ENCODE measurements at places on chromosomes 6 and 20.

GRCh38 chr6:22457996-22458395 lies 111.4 kb upstream of the HDGFL1 start:
- DNase-seq, result no peak

DNA sequence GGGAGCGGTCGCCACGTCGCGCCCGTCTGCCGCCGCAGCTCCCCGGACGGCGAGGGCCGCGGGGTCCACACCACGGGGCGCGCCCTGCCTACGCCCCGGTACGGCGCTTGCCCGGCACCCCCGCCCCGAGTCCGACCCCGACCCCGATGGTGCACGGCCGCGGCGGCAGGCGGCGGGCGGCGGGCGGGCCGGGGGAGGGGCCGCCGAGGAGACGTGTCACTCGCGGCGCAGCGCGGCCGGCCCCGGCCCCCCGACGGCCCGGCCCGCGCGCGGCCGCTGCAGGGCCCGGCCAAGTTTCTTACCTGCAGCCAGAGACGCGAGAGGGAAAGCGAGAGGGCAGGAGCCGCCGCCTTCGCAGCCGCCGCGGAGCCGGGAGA lies 328 bp downstream of the RRBP1 start:
- no peak for DNase-seq

DNA sequence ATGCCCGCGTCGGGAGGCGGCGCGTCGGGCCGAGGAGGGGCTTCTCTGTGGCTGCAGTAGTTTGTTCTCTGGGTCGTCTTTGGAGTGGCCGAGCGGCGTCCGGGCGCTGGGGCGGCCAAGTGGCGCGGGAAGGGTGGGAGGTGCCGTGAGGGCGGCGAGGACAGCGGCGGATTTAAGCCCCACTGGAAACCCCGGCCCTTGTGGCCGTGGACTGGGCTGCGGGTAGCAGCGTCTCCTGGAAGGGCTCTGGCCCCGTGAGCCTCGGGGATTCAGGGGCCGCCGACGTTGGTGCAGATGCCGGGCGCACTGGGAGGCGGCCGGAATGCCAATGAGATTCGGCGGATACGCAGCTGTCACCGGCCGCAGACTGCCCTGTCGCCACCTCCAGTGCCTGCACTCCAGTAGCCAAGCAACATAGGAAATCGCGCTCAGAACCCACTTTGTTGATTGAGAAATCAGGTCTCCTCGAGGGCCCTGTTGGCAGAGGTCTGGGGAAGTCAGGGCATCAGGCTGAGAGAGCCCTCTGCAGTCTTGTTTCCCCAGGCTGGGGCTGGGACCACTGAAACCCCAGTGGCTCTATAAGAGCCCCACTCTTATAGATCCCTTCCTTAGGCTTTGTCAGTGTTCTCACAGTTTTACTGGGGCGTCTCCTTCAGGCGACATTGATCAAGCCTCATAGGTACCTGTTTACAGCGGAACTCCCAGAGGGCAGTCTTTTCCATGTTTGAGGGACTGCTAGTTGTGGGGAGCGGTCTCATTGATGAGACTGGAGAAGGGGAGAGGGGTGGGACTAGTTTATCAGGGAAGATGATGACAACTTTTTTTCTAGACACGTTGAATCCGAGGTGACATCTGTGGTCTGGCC lies 642 bp downstream of the GZF1 start:
- no peak for DNase-seq

DNA sequence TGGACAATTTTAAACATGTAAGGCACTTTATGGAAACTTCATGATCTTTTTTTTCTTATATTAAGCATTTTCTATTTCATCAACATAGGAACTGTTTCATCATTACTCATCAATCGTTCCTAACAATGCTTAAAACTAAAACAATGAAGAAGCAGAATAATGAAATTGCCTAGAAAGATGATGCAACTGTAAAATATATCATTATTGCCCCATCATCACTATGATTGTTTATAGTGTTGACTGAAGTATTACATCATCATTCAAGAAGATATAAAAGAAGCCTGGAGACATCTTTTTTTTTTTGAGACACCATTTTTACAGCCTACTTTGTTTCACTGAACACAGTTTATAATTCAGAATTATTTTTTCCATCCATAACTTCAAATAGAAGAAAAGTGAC lies 147.2 kb downstream of the TRDN start:
- no peak for DNase-seq

GRCh38 chr6:4394786-4395185 lies 259.4 kb upstream of the ECI2 start:
- DNase-seq, result no peak

- DNase-seq, result no peak
Observed at GRCh38 chr6:106870069-106870468, 104.5 kb downstream of the CD24 start.

- no peak for DNase-seq
Observed at GRCh38 chr6:43917878-43918382, 147.9 kb downstream of the VEGFA start.

DNA sequence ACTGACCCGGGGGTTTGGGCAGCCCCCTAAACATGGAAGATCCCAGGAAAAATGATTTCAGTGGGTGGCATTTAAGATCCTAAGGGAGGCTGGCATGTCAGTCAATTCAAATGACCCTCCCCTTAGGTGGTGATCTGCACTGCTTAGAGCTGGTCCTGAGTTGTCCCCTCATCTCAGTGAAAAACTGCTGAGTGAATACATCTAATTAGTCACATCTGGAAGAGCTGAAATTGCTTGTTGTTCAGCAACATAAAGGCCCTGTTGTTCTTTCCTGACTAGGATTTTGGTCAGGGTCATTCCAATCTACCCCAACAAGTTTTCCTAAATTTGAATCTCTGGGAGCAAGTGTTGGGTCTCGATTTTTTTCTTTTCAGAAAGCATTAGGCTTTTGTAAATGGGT lies 126.4 kb downstream of the LCA5 start:
- DNase-seq, result no peak

DNA sequence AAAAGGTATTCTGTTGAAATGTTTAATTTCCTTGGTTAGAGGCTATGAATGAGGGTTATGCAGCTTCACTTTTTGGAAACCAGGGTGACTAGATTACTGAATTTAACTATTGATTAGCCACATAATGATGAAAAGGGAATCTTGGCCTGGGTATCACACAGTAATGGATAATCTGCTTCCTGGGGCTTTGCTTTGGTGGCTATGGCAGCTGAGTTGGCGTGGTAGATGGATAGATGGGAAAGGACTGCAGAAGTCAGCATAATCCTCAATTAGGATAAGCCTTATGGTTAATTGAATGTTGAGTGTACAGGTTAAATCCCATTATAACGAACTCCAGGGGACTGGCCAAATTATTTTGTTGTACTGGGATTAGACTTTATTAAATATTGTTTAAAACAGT lies 5.2 kb downstream of the NCOA3 start:
- DNase-seq, result no peak

GRCh38 chr6:31473780-31474761 lies 23.9 kb upstream of the MICB start:
- no peak for DNase-seq

DNA sequence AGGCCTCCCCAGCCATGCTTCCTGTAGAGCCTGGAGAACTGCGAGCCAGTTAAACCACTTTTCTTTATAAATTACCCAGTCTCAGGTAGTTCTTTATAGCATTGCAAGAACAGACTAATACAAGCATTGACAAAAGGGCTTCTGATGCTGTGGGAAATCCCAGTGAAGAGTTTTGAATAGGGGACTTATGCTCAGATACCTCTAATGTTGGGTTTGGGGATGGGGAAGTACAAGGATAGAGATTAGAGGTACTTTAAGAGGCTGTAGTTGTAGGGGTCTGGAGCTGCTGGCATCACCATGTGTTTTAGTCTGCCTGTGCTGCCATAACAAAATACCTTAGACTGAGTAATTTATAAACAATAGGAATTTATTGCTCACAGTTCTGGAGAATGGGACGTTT lies 8.8 kb downstream of the SLX4IP start:
- DNase-seq, result no peak

GRCh38 chr6:17493286-17493685 lies 99.9 kb downstream of the CAP2 start:
- no peak for DNase-seq

DNA sequence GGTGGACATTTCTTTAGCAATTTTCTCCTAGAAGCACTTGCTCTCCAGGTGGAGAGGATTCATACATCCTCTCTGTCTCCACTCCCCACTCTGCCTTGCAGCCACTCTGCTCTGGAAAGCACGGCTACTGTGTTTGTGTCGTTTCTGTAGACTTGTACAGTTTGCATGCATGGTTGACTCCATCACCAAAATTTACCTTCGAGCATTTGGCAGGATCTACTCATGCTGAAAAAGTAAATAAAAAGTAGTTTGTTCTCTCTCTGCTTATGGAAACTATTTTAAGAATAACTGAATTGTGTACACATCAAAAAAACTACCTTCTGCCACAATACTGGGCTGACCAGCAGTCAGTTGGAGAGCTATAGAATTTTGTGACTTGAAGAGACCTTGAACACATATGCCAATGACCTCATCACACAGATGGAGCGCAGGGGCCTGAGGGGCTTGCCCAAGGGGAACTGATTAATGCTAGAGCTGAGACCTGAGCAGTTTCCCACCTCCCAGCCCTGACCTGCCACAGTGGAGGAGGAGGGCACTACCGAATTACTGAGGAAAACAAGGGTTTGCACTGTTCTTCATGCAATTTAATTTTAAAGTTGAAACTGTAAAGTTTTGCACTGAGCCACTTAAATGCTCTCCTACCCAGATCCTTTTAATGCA lies 33.7 kb upstream of the FOXQ1 start:
- no peak for DNase-seq

- no peak for DNase-seq
Observed at GRCh38 chr6:84103029-84103428, 69.5 kb downstream of the MRAP2 start.

GRCh38 chr20:11378252-11378651 lies 539.4 kb upstream of the BTBD3 start:
- no peak for DNase-seq

DNA sequence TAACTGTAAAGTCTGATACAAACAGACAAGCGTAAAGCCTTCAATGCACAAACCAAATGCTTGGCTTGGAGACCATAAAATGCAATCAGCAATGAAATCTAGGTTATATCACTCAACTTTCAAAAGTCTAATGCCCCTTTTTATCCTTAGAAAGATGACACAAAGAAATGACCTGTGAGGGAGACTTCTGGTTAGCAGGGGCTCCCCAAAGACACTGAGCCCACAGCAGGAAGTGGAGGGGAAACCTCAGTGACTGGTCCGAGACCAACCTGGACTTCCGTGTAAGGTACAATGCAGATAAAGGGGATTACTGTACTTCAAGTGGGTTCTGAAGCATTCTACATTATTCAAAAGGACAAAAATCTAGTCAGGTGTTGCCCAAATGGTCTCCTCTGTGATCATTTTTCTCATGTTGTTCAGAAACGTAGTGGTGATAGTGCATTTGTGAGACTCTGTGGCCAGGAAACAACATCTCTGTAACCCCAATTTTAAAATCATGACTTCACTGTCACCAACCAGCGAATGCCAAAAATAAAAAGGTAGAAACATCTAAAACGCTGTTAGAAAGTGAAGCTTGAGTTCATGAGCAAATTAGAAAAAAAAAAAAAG lies 88.2 kb downstream of the HIVEP2 start:
- no peak for DNase-seq

DNA sequence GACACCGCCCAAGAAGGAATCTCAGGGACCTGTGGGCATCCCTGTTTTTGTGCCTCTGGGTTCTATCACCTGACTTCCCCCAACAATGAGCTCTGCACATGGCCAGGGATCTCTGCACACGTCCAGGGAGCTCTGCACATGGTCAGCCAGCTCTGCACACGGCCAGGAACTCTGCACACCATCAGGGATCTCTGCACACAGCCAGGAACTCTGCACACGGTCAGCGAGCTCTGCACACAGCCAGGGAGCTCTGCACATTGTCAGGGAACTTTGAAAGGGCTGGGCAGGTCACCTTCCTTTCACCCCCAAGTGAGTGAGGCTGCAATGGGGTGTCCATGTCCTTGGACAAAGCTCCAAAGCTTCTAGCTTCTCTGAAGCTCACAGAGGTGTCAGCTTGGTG lies 5.2 kb upstream of the SLCO4A1 start:
- no peak for DNase-seq

GRCh38 chr20:46767127-46767761 lies 57.8 kb downstream of the SLC2A10 start:
- peak; percentile 5 for DNase-seq

DNA sequence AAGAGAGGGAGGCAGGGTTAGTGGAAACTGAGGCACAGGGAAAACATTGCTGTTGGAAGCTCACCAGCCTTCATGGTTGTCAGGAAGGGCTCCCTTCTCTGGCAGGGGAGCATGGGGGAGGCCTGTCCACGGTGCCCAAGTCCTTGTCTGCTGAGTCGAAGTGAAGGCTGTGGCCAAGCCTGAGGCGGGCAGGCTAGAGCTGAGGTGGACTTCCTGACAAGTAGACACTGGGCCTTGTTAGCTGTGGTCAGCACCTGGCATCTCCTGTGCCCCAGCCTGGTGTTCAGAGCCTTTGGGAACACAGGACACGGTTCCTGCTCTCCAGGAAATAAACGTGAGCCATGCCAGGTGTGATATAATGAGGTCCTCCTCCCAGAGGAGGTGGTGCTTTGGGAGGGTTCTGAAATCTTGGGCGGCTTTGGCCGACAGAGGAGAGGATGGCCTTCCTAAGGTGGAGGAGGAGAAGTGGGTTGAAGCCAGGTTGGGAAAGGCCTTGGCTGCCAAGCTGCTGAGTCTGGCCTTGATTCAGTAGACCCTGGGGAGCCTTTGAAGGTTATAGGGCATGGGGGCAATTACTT lies 138.4 kb upstream of the RNF24 start:
- no peak for DNase-seq

GRCh38 chr6:159493231-159493897 lies 199.7 kb downstream of the SOD2 start:
- DNase-seq, result no peak

DNA sequence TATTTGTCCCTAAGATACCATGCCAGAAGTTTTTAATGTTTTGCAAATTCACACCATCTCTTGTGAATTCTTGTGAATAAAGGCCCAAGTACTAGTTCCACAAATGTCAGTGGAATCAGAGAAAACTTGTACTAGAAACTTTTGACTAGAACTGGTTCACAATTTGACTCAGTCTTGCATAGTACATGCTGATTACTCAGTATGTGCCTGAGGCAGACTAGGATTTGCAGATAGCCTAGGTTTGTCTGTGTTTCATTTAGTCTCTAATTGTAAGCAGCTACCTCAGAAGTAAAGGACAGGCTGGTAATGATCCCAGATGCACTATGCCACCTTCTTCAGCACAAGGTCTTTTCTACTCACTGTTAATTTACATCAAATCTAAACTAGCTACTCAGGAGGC lies 34.2 kb upstream of the GSTA4 start:
- DNase-seq, result no peak

DNA sequence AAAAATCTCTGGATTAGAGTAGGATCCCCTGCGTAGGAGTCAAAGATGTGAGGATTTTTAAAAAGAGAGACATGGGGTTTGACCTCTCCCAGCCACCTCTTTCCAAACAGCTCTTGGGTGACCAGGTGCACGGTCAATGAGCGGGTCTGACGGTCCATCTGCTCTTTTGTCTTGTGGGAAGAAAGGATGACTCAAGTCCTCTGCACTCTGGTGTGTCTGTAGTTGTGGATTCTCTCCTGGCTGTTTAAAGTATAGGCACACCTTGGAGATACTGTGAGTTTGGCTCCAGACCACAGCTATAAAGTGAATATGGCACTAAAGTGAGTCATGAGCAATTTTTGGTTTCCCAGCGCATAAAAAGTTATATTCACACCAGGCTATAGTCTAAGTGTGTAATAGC lies 209.8 kb downstream of the BMP7 start:
- DNase-seq, result no peak
